ENCODE measurements at places on chromosomes 2 and 18.

DNA sequence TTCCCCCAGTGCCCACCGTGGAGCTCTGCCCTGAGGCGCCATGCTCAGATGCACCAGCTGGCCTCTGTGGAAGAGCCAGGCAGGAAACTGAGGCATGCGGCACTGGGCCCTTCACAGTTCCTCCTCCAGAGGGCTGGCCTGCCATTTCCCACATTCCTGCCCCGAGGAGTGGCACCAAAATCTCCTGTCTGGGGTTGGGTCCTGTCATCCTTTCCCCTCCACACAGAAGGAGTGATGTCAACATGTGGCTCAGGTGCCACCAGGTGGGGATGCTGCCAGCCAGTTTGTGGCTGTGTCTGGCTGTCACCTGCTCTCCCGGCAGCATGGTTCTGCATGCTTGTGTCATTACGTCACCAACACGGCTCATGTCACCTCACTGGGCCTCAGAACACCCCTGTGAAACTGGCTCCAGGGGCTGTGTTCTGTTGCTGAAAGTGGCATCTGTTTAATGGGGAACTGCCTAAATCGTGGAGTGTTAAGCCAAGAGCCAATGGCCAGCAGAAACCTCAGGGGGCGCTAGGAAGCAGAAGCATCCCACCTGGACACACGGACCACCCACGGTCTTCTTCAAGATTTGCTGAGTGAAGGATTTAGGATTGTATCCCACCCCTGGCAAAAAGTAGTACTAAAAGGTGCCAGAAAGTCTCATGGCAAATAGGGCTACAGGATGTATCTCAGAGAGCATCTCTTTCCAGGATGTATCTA is 51.3 kb downstream of the ZAP70 start:
- no peak for DNase-seq

DNA sequence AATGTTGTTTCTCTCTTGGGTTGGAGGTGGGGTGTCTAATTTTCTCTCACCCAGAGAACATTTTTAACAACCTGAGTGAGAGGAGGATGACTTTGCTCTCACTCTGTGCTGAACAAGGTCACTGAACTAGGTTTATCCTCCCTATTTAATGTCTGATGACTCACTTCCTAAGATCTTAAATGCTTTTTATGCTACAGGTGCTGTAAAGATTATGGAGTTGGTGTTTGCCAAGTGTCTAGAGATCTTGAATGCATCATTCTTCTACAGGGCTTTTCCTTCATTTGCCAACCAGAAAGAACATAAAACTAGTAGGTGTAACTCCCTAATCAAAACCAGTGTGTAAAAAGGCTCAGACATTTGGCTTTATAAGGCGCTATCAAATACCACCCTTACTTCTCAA is 350.5 kb upstream of the ETAA1 start:
- DNase-seq: no peak

- DNase-seq: peak; percentile 37
These were observed 20.2 kb upstream of the DARS1 start for GRCh38 chr2:136005462-136006196.

GRCh38 chr18:63131106-63131958 is 188.2 kb downstream of the BCL2 start:
- DNase-seq: peak; percentile 69

DNA sequence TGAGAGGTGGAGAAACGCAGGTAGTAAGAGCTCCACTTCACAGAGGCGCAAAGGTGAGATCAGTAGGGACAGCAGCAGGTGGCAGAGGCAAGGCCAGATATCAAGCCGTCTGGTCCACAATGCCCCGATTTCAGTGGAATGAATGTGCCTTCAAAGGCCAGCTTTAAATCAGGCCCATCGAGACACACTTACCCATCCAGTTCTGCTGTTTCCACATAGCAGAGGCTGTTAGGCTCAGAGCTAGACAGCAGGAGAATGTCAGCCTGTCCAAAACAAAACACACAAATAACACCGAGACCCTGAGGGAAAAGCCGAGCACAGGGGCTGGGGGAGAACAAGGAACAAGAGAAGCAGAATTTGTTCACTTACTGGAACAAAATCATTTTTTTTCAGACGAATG is 75.8 kb upstream of the NARS1 start:
- no peak for DNase-seq

- no peak for DNase-seq
These were observed 42.6 kb downstream of the CMPK2 start for GRCh38 chr2:6823111-6823510.

DNA sequence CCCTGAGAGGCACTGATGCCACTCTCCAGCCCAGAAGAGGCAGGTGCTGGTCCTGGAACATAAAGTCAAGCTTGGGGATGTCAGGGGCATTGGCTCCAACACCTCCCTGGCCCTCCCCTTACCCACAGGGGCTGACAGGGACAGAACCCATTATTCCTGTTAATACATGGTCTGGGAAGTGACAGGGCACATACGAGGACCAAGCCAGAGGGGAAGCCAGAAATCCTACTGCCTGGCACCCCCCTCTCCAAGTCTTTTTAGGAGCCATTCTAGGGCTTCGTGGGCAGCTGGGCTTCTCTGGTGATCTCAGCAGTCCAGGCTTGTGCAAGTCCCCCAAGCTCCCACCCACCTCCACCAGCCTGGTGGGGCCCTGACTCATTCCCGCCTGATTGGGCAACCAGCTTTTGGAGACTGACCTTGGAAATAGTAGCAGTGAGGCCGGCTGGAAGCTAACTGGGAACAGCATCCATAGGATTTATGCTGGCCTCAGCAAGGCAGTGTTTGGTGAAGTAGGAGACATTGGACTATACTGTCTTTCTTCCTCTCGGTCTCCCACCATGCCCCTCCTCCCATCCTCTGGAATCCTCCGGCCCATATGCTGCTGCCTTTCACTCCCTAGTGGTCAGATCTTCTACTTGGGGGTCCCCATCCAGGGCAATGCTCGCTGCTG is 86.4 kb upstream of the HK2 start:
- no peak for DNase-seq

DNA sequence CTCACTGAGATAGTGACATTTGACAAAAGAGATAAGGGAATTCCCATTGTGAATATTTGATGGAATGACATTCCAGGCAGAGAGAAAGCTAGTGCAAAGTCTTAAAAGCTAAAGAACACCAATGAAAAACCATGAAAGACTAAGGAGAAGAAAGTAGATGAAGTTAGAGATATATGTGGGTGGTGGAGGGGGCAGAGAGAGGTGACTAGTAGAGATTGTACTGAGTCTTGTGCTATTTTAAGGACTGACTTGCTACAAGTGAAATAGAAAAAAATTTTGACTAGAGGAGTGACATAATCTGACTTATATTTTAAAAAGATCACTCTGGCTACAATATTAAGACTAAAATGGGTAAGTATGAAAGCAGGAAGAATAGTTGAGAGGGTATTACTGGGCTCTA is 35.3 kb upstream of the GULP1 start:
- DNase-seq: no peak

GRCh38 chr2:21198637-21199036 is 74.9 kb downstream of the TDRD15 start:
- DNase-seq: no peak

DNA sequence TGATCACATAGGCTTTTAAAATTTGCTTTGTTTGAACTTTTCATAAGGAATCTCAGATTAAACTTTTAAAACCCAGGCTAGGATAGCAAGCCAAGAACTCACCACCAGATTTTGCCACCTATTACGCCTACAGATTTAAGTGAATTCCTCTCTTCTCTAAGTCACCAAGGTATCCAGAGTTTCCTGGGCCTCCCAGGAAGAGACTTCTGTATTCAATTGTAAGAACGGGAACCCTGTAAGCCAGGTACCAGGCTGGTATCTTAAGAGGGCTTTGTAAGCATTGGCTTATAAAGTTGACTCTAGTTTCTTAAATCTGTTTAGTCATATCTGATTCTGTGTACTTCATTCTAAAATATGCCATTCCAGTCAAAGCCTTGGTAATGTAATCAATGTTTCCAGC is 285.1 kb downstream of the MBD5 start:
- no peak for DNase-seq

DNA sequence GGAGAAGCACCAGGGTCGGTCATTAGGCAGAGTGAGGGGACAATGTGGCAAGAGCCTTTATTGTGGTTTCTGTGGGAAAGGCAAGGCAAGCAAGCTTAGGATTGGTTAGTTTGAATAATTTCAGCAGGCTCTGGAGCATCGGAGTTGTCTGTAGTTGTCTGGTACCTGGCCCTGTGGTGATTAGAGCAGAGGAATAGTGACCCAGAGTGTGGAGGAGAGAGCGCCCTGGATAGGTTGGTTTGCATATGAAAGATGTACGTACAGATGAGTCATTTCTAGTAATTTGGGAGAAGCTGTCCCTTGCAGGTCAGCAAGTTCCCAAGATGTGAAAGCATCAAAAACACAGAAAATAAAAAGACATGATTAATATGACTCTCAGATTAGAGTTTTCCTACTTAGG is 383.1 kb upstream of the MEX3C start:
- DNase-seq: no peak

GRCh38 chr2:19868701-19869580 is 32.8 kb downstream of the TTC32 start:
- peak; percentile 73 for DNase-seq

- DNase-seq: no peak
These were observed 13.7 kb upstream of the ST3GAL5 start for GRCh38 chr2:85902496-85902895.

Data from activated CD4-positive, alpha-beta T cell treated with anti-CD3 and anti-CD28 coated beads for 36 hours (primary cell).